Upper lobe of left lung (tissue), 6 donors: ENCODE measurements at places on chromosomes 5 and 9. TPM values are rescaled to one million over a fixed set of nuclear protein-coding genes. Genes with fewer than 3 reads are reported as not detected.

- H3K27me3 ChIP-seq: no peaks in the 10 kb centered on the region
- H3K27ac ChIP-seq: no peak overlapping the region
- peak overlapping the region; percentile 4 for H3K4me3 ChIP-seq
- H3K4me1 ChIP-seq: peaks cover 36% of the 10 kb centered on the region
- H3K36me3 ChIP-seq: no peaks in the 10 kb centered on the region
Observed at GRCh38 chr5:672329-673160, 20.6 kb downstream of the TPPP start.

DNA sequence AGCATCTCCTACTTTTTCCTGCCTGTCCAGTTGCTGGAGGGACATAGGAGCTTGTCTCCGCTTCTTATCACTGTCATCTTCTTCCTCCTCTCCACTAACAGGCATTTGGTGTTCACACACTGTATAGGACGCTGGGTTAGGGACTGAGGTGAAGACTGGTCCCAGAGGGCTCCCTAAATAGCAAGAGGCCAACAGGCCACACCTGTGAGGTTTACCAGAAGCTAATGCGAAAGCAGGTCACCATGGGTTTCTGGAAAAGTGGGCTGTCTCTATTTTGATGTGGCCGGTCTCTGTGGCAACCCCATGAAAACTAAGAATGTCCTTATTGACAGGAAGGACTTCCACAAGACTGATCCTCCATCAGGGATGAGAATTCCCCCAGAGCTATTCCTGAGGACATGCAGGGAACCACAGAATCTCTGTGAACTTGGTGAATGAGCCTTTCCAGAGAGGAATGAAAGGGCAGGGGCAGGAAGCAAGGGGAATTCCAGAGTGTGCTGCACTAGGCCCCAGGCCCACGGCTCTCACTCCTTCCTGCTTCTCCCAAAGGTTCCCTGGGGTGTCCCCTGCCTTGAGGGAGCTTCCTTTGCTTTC lies 61.7 kb downstream of the DAP start:
- DNase-seq: no peak
- H3K4me1 ChIP-seq: peaks cover 24% of the 10 kb centered on the region
- H3K4me3 ChIP-seq: no peak overlapping the region
- H3K27ac ChIP-seq: no peak overlapping the region

DNA sequence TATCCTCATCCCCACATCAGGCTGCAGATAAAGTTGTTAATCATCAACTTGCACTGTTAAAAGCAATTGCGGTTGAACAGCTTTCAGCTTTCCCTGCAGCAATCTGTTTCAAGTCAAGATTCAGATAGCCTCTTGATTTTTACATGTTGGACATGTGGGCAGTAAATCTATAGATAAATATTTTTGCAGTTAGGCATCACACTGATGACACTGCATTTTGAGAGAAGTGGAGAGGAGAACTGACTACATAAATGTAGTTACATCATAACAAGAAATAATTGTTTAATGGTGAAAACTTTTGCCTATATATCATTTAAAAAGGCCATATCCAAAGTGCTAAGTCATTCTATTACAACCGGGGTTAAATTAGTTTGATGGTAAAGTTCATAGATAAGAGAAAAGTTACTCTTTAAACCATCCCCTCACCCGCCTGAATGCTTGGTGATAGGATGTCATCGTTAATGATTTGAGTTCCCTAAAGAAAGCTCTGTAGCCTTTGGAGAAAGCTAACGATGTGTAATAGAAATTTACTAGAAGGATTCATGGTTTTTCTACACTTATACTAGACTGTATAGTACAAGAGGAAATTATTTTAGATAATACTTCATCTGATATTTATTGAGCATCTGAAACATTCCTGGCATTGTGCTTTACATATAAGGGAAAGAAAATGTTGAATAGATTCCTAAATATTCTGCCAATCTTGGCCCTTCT lies 30.8 kb upstream of the ALDH1A1 start:
- no peaks in the 10 kb centered on the region for H3K36me3 ChIP-seq
- H3K27me3 ChIP-seq: no peaks in the 10 kb centered on the region
- DNase-seq: no peak
- H3K27ac ChIP-seq: no peak overlapping the region

GRCh38 chr5:2863675-2864433 lies 112.4 kb upstream of the IRX2 start:
- no peaks in the 10 kb centered on the region for H3K4me1 ChIP-seq
- H3K4me3 ChIP-seq: no peak overlapping the region
- no peaks in the 10 kb centered on the region for H3K36me3 ChIP-seq
- DNase-seq: no peak

DNA sequence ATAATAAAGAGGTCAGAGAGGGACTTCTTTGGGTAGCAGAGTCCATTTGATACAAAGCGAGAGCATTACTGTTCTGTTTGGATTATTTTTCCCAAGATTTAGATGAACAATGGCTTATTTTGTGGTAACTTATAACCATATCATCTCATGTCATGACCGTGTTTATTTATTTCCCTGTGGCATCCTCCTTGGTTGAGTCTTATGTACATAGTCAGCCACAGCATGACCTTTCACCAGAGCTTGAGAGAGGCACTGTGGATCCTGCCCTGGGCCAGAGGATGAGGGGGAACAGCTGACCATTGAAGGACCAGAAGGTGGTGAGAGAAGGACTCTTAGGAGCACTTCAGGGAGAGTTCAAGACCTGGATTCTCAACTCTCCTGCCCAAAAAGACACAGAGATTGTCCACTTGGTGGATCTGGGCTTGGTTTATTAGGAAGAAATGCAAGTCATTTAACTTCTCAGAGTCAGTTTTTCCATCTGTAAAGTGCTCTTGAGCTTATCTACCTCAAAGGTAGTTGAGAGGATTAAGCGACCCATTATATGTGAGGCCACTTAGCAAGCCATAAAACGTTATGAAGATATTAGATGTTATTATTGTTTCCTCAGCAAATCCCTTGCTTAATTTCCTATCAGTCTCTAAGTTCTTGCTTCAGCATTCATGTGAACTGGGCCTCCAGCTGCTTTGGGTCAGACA lies 51.4 kb downstream of the PPIC start:
- DNase-seq: no peak
- H3K27me3 ChIP-seq: no peaks in the 10 kb centered on the region
- H3K36me3 ChIP-seq: no peaks in the 10 kb centered on the region

DNA sequence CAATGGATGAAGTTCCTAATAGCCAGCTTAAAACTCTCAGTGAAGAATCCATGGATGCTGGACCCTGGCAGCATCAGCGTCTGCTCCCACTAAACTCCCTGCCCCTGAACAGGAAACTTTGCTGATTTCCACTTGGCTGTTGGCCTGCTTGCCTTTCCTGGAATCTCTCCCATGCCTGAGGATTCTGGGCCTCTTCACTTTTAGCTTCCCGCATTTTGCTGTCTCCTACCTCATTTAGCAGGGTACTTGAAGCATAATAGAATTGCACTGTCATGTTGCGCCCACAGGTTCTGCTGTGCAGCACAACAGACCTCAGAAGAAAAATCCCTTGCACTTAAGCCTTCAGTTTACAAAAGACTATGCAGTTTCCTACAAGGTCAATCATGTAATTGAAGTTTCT lies 127.6 kb downstream of the DROSHA start:
- no peaks in the 10 kb centered on the region for H3K4me1 ChIP-seq
- no peak overlapping the region for H3K4me3 ChIP-seq
- no peak for DNase-seq

- no peak overlapping the region for H3K27ac ChIP-seq
- no peak for DNase-seq
- no peaks in the 10 kb centered on the region for H3K36me3 ChIP-seq
- H3K4me1 ChIP-seq: peaks cover 5% of the 10 kb centered on the region
- H3K4me3 ChIP-seq: no peak overlapping the region
Observed at GRCh38 chr5:61496446-61496845, 164.4 kb downstream of the ZSWIM6 start.

The FBP1 gene
- 171 TPM for total RNA-seq

The QRFP gene
- not detected for total RNA-seq

The GFI1B gene
- total RNA-seq: 1.1 TPM

The CLIC3 gene
- total RNA-seq: 132 TPM

The SLC45A2 gene
- total RNA-seq: not detected

The SHROOM1 gene
- total RNA-seq: 26.6 TPM
